Hematopoietic multipotent progenitor cell treated with erythropoietin and hydrocortisone succinate and interleukin-3 and kit ligand, for 17 days (in vitro differentiated cells): ENCODE measurements at places on chromosomes 11 and 22.

DNA sequence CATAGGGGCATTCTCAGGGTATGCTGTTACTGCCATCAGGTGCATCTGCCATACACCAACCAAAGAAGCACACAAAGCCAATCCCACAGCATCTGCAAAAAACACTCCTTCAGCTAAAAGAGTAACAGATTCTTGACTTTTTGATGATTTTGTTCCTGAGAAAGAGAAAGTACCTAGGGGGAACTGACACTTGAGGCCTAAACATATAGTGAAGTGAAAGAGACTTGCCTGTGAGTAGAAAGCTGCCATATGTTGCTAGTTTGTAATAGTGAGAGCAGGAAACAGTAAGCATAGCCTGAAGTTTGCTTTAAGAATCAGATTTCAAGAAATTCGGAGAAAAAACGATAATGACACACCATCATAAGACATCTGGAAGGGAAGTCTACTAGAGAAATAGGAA is 97.9 kb upstream of the CTSC start:
- DNase-seq, result no peak

DNA sequence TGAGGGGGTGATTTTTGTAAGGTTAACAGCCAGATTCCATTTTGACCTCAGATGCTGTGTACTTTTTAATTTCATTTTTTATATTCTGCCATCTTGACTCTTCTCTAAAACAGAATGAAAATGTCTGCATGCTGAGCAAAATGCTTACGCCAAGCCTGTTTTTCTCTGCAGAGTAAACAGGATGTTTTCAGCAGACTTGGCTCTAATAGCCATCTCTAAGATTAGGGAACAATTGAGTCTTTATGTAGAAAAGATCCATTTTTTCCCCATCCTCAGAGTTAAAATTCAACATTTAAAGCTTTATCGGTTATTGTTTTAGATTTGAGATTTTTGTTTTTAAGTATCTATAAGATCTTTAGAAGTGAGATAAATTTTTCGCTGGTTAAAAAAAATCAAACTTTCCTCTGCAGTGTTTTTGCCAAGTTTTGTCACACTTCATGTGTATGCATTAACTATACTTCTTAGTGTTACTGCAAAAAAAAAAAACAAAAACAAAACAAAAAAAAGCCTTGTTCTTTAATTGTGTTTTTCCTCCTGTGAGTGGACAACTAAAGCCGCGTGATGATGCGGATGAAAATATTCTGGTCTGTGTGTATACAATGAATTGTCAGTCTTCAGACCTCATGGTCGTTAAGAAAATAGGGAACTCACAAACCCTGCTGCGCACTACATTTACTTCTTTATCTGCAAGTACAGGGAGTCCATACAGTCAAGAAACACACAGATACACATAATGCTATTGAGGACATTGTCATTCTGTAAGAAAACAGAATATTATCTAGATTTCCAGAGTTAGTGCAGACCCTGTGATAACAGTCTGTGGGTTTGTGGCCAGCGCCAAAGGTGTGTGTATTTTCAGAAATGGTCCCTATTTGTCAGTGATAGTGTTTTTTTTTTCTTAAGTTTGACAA is 17.5 kb upstream of the ADSL start:
- DNase-seq, result no peak

- DNase-seq, result no peak
These were observed 7.3 kb upstream of the SPINDOC start for GRCh38 chr11:63805844-63806415.

DNA sequence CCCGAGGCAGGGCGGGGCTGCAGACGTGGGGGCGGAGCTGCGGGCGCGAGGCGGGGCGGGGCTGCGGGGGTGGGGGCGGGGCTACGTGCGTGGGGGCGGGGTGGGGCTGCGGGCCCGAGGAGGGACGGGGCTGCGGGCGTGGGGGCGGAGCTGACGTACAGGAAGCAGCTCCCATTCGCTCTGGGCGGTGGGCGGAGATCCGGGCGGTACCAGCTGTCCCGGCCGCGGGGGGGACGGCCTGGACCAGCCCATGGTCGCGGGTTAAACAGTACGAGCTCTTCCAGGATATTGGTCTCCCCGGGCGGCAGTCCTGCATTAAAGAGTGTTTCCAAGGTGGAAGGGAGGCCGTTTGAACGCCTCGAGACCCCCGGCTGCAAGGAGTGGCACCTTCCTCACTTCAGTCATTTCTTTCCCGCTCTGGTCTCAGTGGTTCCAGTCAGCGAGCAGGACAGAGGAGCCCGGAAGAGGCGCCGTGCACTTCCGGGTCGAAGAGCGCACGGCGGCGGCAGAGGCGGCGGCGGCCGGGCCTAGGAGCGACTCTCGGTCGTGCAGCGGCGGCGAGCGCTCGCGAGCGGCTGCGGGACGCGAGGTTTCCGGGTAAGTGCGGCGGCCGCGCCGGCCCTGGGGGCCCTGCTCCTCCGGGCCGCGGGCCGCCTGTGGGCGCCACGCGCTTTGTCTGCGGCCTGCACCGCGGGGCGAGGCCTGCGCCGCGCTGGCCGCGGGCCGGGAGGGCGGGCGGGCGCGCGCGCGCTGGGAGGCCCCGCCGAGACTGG is at the start of gene PHRF1:
PHRF1 (plus strand) TSS at position 475 of the 773 bp plus-strand sequence. CDS start 5,043 bp downstream, outside the sequence.
- DNase-seq, result peak; percentile 96

GRCh38 chr11:95791709-95792033 is 1.4 kb downstream of the CEP57 start:
- DNase-seq, result no peak

- no peak for DNase-seq
These were observed 27.6 kb upstream of the TTC12 start for GRCh38 chr11:113286509-113287497.

GRCh38 chr11:107719557-107720302 is 7.9 kb upstream of the SLN start:
- DNase-seq, result no peak
